Thyroid gland (tissue), 4 donors: ENCODE measurements at places on chromosomes 12 and 14. TPM values are rescaled to one million over a fixed set of nuclear protein-coding genes. Genes with fewer than 3 reads are reported as not detected.

Gene OR10P1
- total RNA-seq, result not detected

Gene KIF5A
- 0.56 TPM for total RNA-seq

Gene WIF1
- not detected for total RNA-seq

Gene SPTB
- total RNA-seq, result 0.68 TPM

Gene IL22
- total RNA-seq, result not detected

Gene PRICKLE1
- 17.2 TPM for total RNA-seq

Gene SLC6A12
- total RNA-seq, result 23.4 TPM

Gene ANO2
- 7.0 TPM for total RNA-seq
